ENCODE measurements at places on chromosomes 12 and 14.

DNA sequence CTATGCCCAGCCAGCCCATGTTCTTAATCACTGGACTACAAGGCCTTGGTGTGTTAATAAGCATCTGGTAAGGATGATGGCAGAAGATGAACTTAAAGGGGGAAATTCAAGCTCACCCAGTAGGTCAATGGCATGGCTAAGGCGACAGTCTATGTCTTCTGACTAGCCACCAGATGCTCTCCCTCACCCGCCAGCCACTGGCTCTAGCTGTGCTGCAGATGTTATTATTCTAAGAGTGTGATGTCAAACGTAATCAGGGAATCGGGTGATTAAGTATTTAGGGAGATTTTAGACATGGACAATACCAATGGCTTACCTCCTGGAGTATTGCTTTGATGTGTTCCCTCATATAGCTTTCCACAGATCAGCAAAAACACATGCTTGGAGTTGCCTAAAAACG lies 39.2 kb upstream of the MAX start:
- DNase-seq, result no peak

DNA sequence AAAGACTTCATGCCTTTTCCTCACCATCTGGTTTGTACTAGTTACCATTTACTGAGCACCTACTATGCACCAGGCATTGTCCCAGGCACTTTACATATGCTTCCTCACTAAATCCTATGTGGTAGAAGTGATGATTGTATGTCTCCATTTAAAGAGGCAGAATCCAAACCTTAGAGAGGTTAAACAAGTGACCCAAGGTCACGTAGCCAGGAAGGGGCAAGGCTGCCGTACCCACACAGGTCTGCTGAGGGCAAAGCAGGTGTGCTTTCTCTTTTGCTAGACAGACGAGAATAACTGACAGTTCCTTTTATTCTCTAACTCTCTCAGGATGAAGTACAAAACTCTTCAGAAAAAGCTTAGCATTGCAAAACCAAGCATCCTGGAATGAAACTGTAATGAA lies 235.2 kb upstream of the SRRM4 start:
- DNase-seq, result no peak

- DNase-seq, result peak; percentile 76
Observed at GRCh38 chr12:121579190-121579791, 1.5 kb downstream of the KDM2B start.

DNA sequence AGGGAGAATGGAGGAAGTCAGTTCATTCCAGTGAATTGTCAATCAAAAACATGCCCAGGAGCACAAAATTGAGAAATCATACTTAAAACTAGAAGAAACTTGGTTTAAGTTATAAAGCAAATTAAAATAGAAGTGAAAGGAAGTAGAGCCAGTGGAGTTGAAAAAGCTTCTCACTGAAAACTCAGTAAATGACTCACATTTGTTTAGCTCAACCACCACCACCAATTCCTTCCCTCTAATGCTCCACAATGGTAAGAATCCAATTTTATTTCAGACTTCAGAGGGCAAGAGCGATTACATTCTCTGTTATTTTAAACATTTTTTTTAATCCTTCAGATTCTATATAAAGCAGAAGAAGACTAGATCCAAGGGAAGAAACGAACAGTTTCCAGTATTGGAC lies 19.4 kb downstream of the UTP20 start:
- no peak for DNase-seq

GRCh38 chr12:107449891-107450290 lies 235.7 kb upstream of the PWP1 start:
- DNase-seq, result no peak

DNA sequence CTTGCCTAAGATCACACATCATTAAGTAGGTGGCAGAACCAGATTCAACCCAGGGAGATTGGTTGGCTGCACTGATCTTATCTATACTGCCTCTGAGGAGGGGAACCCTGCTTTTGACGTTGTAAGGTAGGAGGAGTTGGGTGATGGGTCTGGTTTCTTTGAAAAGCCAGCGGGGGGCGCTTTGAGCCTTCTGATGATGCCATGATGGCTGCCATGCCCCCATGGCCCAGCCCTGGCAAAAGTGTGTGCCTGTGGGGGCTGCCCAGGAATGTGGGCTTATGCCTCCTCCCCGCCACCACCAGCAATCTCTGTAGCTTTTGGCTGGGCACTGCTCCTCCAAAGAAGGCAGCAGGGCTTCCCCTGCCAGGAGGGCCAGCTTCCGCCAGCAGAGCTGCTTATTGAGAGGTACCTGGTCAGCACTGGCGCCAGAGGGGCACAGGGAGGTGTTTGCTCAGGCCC lies 224.3 kb downstream of the SLC41A2 start:
- DNase-seq, result peak; percentile 52

DNA sequence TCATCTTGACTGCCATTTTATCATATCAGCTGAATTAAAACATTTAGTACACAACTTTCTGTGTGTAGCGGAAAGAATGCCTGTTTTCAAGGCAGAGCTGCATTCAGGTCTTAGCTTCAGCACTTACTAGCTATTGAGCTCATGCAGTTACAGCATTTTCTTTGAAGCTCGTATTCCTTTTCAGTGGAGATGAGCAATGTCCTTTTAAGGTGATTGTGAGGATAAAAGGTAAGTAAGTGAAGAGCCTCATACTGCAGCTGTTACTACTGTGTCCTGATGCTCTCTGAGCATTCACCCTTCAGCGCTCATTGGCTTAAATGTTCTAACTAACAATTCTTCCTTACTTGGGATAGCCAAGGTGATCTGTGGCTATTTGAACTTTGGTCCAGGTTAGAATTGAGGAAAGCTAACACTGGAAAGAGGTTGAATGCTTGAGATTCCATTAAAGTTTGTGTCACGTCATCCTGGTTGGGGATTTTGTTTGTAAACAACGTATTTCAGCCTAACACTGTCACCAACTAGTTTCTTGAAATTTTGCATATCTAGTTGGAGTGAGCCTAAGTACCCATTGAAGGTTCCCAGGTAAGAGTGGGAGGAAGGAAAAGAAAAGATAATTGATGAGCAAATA lies 71.4 kb downstream of the PAPOLA start:
- DNase-seq, result no peak

GRCh38 chr12:50275556-50275955 lies 7.8 kb downstream of the LIMA1 start:
- DNase-seq, result no peak

All from SK-N-SH (cell line).